ENCODE measurements at places on chromosomes 12 and 14.

DNA sequence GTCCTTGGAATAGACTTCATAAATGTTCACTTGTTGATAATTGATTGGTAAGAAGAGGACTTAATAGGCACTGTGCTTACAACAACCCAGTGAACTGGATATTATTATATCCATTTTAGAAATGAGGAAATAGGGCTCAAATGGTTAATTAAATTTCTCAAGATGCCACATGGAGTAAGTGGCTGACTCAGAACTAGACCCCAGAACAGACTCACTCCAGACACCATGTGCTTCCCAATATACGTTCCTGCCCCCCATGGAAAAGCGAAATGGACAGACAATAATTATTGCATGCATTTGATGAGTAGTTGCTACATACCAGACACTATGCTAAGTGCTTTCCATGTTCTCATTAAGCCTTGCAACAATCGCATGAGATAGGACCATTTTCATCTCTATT is 895 bp upstream of the ANKS1B start:
- no peak for DNase-seq

DNA sequence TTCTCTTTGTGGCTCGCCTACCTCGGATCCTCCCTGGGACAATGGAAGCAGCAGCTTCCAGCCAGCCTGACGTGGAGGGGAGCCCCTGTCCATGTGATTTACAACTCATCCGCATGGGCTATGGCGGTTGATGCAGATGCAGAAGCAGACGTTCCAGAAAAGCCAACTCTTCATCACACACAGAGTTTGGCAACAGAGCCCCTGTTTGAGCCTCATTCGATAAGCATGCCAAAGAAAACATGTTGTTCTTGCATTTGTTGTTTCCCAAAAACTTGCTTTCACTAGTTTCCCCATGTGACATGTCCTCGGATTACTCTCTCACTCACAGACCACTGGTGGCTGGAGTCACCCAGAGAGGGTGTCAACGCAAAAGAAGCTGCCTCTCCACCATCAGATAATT is 16.4 kb upstream of the TC2N start:
- peak; percentile 27 for DNase-seq

DNA sequence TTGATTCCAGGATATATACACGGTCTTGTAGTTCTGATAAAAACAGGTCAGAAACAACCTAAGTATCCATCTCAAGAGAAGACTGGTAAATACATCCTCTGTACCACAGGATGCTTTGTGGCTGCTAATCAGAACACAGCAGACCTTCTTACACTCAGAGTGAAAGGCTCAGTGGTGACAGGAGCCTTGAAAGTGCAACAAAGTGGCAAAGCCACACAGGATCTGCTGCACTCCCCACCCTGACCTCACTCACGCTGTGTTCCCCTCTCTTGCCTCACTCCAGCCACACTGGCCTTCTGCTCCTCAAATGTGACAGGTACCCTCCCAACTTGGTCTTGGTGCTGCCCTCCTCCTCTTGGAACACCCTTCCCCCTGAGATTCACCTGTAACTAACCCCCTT is 98.1 kb upstream of the GRIP1 start:
- DNase-seq, result no peak

DNA sequence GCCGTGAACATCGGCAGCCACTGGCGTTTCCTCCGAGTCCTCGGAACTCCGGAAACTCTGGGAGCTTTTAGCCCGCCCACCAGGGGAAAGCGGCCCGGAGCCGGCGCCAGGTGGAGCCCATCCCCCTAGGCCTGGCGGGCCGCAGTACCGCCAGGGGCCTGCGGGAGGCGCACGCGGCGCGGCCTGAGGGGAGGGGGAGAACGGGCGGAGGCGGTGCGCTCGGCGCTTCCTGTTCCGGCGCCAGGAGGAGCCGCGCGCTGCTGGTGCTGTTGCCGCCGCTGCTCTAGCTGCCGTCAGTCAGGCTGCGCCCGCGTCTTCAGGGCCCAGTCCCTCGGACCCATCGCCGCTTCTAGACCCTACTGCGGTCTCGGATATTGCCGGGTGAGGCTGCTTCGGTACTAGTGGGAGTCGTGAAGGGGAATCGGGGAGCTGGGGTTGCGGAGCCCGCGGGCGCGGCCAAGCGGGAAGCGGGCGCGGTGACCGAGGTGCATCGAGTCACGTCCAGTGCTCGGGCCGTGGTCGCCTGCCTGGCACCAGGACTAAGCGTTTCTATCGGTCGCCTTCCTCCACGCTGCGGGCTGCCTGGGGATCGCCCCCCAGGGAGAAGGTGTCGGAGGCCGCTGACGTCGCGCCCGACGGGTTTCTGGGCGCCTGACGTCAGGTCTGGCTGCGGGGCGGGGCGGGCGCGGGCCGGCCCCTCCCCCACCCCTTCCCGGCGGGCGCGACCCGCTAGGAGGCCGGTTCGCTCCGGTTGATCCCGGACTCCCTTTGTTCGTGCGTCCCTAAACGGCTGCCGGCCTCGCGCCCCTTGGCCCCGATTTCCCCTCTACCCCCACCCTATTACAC is at the start of gene MAPK1IP1L:
Gene MAPK1IP1L (plus strand): TSS at position 225 of the 846 bp plus-strand sequence. CDS start 10,037 bp downstream, outside the sequence.
- peak; percentile 88 for DNase-seq

DNA sequence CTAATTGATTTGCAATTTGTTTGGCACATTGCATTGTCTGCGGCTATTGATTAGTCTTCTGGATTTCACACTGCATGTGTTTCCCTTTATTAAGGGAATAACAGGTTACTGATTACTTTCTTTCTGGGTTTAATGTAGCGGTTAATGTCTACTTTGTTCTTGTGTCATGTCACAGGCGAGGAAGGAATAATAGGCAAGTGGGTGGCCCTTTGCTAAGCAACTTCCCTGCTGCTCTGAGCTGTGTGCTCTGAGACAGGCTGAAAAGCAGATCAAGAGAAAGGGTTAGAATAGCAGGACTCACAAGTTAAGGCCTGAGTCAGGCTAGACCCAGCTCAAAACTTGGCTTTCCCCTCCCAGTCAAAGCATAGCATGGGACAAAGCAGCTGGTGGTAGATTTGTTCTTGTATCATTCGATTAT is 77.2 kb downstream of the NKX2-1 start:
- DNase-seq, result no peak

DNA sequence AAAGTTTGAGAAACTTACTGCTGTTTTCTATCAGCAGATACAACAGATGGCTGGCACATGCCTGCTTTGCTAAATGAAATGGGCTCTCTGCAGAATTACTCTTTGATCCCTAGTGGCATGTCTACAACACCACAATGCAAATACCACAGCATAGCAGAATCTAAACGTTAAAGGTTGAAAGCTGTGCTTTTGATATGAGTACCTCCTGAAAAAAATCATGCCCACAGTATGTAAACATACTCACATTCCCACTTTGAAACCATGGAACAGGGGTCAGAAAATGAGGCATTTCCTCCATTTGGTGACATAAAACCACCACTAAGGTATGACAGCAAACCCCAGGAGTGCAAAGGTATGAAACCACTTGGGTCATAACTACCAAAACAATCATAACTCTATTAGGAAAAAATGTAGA is 7.5 kb downstream of the WIF1 start:
- DNase-seq, result no peak

DNA sequence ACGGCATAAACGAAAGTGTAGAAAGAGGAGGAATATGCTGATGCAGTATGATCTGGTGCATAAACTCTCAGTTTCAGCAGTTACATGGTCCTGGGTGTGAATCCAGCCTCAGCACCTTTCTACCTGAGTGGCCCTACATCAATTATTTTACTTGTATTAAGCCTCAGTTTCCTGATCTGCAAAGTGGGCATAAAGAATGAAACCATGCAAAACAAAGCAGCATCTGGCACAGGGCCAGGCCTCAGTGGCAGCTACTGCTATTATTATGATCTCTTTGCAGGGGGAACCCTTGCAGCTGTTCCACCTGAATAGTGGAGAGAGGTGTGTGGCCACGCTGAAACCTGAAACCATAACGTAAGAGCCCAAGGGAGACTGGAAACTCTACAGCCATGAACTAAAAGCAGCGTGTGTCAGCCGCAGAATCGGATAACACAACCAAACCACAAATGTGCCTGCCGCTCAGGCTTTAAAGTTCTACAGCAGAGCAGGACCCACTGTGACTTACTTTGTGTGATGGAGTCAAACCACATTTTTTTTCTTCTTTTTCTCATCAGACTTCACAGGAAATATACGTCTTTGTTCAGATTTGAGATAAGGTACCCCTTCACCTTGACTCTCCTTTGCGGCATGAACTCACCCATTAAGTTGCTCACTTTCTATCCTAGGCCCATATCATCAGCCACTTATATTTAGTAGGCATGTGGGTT is 29.2 kb upstream of the FOS start:
- DNase-seq, result peak; percentile 38

- no peak for DNase-seq
These were observed 161.6 kb downstream of the KCNC2 start for GRCh38 chr12:75047885-75048525.

GRCh38 chr12:52022841-52023181 is 16.1 kb downstream of the TAMALIN start:
- DNase-seq, result peak; percentile 48

- peak; percentile 59 for DNase-seq
These were observed 2.4 kb upstream of the POP5 start for GRCh38 chr12:120583478-120584030.

DNA sequence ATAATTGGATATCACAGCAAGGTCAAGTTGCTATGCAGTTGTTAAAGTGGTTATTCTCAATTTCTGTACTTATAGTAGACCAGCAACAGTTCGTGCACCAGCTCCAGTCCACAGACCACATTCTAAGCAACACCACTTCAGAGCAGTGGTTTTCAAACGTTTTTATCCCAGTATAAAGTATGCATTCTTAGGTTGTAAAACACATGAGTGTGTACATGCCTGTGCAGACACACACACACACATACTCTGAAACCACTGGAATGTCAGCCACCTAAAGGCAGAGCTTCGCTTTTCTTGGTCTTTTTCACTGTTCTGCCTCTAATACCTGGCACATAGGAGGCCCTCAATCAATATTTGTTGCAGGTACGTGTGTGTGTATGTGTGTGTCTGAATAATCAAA is 22.2 kb upstream of the C12orf71 start:
- no peak for DNase-seq
